Inflammatory macrophage (primary cell): ENCODE measurements at places on chromosomes 5 and 9.
A peak's percentile ranks its signal among the peaks of the same experiment; 100 is the strongest.

DNA sequence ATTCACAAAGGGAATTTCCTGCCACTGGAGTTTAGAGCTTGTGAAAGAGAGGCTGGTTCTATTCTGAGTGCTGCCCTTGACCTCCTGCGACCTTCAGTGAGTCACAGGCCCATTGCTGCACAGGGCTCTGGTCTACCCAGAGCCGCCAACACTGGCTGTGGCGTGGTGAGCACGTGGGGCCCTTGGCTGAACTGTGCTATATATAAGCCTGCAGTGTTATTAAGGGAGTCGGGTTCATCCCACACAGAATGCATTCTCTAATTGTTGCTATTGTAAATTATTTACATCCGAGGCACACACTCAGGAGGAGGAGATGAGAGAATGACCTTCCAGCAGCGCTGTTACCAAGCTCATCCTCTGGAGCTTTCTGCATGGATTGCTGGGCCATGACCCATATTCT lies 47.1 kb downstream of the BRINP1 start:
- no peak for DNase-seq

DNA sequence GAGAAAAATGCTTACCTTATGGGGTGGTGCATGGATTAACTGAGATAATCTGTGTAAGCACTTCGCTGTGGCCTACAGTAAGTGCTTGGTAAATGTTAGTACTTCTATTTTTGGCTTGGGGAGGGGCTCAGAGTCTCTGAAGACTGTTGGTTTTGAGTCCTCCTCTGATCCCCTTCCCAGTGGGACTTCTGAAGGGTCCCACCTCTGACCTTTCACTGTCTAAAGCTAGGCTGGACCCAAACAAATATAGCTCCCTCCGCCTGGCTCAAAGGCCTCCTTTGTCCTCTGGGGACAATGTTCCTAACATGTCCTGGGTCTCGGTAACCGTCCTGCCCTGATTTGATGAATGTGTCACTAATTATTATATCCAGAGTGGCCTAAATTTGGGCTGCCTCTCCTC lies 34.8 kb downstream of the CAMK2A start:
- DNase-seq: no peak

- DNase-seq: peak; percentile 76
These were observed at the start of gene C9orf72 for GRCh38 chr9:27572918-27573633. TSS of gene C9orf72 (minus strand) at chr9:27573481. CDS start at chr9:27567120, 6,361 bp downstream.

- no peak for DNase-seq
These were observed 26.8 kb downstream of the KLF9 start for GRCh38 chr9:70387663-70388062.

- no peak for DNase-seq
These were observed 11.5 kb upstream of the SPATA24 start for GRCh38 chr5:139415221-139415861.

DNA sequence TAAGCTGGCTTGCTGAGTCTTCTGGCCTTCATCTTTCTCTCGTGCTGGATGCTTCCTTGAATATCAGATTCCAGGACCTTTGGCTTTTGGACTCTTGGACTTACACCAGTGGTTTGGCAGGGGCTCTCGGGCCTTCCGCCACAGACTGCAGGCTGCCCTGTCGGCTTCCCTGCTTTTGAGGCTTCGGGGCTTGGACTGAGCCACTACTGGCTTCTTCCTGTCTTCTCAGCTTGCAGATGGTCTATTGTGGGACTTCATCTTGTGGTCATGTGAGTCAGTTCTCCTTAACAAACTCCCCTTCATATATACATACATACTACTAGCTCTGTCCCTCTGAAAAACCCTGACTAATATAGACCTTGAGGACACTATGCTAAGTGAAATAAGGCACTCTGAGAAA lies 78.3 kb upstream of the SSBP2 start:
- DNase-seq: no peak

GRCh38 chr5:171893290-171893886 lies 107.8 kb downstream of the SMIM23 start:
- no peak for DNase-seq

DNA sequence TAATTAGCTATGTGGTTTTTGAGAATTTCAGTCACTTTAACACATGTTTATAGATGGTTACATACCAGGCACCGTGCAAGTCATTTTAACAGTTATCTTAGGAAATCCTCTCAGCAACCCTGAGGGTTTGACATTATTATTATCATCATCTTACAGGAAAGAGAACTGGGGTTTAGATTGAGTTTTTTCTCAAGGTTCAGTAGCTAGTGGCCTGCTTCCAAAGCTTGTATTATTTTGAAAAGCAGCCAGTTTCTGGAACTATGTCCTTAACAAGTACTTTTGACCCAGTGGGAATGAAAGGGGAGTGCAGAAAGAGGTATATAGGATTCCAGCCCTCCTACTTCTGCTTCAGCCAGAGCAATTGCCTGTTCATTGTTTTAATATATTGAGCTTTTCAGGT lies 157.5 kb downstream of the COMMD10 start:
- DNase-seq: no peak

DNA sequence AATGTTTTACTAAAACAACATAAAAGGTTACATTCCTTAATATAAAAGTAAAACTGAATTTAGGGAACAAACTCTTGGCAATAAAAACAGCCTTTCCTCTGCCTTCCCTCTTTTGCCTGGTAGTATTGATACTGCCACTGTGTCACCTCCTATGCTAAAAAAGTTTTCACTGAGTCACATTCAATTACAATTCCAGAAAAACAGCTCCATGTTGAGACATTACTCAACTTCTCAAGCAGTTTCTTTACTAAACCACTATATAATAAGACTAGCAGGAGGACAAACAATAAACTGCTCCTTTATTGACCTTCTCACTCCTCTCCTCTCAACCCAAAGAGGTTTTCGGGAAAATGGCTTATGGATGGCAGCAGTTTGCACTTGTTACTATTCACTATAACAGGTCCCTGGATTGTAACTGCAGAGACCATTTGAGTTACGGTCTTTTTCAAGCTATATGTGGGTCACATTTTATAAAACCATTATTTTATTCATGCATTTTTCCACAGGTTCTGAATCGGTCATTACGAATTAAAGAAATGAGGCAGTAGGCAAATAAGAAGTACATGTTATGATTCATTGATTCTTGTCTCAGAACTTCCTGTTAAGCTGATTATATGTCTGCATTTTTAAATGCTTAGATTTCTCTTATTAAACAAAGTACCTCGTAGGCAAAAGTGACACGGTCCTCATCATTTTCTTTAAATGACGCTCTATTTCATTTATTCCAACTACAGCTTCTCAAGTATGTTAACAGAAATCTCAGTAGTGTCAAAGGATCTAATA lies 2.1 kb downstream of the ZDHHC21 start:
- no peak for DNase-seq

DNA sequence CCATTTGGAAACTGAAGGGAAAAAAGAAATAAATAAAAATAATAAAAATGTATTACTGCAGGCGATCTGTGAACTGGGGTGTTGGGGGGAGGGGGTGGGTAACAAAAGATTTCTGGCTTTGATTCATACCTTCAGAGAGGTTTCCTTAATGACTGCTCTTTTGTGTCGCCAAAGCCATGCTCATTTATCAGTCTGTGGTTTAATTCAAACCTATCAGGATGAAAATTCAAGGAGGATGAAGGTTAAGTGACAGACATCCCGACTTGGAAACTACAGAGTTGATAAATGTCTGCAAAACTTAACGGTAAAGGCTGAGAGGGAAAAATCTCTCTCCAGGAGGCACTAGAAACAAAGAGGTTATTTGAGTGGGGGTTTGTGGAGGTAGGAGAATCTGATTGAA lies 278.2 kb downstream of the PSAT1 start:
- no peak for DNase-seq

- no peak for DNase-seq
These were observed 433.5 kb downstream of the KIAA0825 start for GRCh38 chr5:94184870-94185269.

- DNase-seq: no peak
These were observed 112.8 kb downstream of the CMYA5 start for GRCh38 chr5:79802406-79802805.

GRCh38 chr5:35067985-35068384 lies 20.2 kb upstream of the AGXT2 start:
- no peak for DNase-seq

- DNase-seq: no peak
These were observed 455.1 kb downstream of the EFNA5 start for GRCh38 chr5:107215611-107216010.

DNA sequence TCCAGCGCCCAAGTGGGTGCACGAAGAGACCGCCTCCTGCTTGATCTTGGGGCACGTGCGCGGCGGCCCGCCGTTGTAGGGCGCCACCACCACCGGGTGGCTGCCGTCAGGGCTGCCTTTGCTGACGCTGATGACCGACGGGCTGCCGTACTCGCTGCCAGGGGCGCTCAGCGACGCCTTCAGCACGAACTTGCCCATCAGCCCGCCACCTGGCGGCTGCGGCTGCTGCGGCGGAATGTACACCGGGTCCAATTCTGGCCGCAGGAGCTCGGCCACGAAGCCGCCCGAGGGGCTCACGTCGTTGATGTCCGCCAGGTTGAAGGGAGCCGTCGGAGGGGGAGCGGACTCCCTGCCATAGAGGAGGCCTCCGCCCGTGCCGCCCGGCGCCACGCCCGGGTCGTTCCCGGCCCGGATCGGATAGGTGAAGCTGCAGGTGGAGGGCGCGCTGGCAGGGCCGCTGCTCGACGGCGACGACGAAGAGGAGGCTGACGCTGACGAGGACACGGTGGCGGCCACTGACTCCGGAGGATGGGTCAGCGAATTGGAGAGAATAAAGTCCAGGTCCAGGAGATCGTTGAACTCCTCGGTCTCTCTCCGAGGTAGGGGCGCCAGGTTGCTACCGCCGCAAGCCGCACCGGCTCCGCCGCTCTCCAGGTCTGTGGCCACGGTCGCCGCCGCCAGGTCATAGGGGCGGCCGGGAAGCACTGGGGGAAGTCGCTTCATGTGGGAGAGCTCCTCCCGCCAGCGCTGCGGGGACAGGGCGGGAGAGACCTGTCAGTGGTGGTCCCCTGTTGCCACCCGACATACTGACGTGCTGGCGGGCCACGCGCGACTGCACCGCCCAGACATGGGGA lies 1.8 kb downstream of the KLF4 start:
- DNase-seq: peak; percentile 57

GRCh38 chr9:116951588-116952435 lies 264.7 kb downstream of the TRIM32 start:
- peak; percentile 59 for DNase-seq

GRCh38 chr9:84140535-84141101 lies 160.0 kb downstream of the RMI1 start:
- peak; percentile 22 for DNase-seq

DNA sequence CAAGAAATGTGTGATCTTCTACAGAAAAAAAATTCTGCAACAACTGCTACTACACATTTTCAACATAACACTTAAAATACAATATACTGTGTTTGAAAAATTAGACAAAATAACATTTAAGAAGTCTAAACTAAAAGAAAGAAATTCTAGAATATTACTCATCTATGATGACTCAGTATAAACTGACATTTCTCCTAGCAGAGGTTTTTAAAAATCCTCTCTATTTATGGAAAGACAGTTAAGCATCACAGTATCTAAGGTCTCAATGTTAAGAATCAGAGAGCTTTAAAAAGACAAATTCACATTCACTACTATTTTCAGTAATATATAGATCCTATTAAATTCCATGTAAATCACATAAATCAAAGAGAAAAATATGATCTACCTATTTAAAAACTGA lies 61.3 kb downstream of the NR2F1-AS1 start:
- DNase-seq: no peak

GRCh38 chr5:138445547-138446271 lies 6.9 kb downstream of the REEP2 start:
- DNase-seq: no peak

- no peak for DNase-seq
These were observed 83.3 kb upstream of the ZBTB43 start for GRCh38 chr9:126721564-126721981.

- peak; percentile 30 for DNase-seq
These were observed 19.0 kb upstream of the FER start for GRCh38 chr5:108728566-108729241.

DNA sequence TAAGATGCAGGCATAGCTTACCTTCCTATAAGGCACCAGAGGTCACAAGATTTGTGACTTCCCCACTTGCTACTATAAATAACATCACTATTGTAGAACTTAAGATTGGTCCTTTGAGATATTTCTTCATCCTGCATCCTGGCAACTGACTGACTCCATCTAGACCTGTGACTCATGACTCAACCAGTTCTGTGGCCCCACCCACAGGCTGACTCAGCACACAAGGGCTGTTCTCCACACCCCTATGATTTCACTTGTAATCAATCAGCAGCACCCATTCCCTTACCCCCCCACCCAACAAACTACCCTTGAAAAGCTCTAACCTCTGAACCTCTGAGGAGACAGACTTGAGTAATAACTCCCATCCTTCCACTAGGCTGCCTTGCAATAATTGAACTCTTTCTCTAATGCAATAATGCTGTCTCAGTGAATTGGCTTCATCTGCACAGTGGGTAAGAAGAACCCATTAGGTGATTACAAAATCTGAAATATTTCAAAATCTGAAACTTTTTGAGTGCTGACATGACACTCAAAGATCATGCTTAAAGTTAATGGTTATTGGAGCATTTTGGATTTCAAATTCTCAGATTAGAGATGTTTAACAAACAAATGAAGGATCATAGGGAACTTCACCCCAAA lies 296.7 kb downstream of the ARL15 start:
- DNase-seq: peak; percentile 94

- no peak for DNase-seq
These were observed 252.4 kb upstream of the DAPK1 start for GRCh38 chr9:87245271-87245670.

GRCh38 chr5:83891261-83891660 lies 170.6 kb upstream of the HAPLN1 start:
- no peak for DNase-seq

DNA sequence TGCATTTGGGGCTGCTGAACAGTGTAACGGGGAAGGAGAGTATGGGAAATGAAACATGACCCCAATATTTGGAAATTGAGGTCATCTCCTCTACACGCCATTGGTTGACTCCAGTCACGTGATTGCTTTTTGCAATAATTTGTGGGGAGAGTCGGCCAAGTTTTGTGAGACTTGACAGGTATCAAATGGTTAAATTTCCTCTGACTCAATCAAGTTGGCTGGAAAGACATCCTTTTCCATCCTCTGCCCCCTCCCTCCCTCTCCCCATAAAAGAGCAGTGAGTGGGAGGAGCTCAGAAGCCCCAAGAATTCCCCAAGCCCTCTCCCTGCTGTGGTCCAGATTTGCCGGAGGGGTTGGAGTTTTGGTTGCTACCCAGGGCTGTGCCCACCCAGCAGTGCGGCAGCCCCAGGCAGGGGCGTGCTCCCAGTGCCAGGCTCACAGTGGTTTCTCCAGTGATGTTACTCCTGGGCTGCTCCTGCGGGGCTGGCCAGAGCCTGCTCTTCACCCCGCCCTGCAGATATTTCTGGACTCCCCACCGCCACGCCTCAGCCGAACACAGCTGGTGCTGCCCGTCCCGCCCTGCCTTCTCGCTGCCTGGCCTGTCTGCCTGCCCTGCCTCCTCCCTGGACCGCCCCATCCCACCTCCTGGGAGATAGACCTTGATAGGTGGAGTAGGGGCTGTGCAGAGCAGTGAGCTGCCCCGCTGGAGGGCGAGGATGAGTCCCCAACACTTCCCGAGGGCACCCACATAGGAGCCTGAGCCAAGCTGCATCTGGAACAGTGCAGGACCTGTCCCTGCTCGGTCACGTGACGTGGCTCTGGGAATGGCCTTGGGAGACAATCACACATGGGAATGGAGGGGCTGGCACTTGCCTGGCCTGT lies 3.4 kb downstream of the COL5A1 start:
- DNase-seq: no peak

GRCh38 chr5:125890511-125890931 lies 532.7 kb upstream of the GRAMD2B start:
- DNase-seq: no peak

GRCh38 chr9:119559986-119560385 lies 190.8 kb upstream of the BRINP1 start:
- no peak for DNase-seq
